ENCODE measurements at places on chromosomes 3 and 15.

DNA sequence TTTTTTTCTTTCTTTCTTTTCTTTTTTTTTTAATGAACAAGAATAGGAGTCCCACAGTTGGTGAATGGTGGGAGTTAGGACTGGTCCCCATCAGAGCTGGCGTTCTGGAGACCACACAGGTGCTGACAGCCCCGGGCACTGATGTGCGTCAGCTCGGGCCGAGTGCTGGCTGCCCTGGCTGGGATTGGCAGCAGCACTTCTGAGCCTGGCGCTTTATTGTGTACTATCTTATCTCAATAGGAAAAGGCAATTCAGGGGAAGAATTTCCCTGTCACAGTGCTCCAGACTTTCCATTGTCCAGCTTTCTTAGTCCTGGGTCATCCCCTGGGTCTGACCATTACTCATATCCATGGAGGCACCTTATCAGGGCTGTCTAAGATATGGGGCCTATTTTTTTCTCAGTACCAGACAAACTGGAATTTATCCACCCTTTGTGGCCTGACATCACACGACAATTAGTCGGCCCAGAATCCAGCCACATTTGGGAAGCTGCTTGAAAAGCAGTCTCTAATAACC is 54.1 kb downstream of the TMEM44 start:
- DNase-seq, result no peak

GRCh38 chr3:105355408-105356061 is 11.2 kb upstream of the ALCAM start:
- DNase-seq, result no peak

DNA sequence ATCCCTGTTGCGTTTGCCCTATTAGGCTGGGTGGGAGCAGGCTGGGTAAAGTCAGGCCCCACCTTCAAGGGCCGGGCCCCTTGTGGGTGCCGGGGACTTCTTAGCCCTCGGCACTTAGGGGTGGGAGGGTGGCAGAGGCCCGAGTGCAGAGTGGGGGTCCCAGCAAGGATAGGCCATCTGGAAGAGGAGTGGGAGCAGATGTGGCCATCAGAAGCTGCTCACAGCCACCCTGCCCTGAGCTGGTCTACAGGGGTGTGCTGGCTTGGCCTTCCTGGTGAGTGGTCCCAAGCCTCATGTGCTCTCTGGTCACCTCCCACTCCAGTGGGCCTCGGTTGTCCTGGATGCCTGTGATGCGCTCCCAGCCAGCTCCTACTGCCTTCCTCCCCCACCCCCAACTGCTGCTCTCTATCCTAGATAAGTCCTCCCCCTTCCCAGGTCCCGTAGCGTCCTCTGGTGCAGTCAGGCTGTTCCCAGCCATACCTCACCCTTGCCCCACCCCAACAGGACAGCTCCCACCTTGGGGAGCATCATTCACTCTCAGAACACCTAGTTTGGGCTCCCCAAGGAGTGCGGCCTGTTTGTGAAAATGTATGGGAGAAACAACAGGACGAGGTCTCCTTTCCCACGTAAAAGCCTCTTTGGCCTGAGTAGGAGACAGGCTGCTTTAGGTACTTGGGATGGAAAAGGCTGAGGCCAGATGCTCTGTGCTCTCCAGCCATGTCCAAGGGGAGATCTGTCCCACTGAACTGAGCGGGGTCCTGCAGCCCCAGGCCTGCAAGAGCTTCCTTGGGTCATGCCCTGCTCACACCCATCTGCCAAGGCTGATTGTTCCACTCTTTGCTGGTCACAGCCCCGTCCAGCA is 24.9 kb upstream of the PLXNA1 start:
- no peak for DNase-seq

DNA sequence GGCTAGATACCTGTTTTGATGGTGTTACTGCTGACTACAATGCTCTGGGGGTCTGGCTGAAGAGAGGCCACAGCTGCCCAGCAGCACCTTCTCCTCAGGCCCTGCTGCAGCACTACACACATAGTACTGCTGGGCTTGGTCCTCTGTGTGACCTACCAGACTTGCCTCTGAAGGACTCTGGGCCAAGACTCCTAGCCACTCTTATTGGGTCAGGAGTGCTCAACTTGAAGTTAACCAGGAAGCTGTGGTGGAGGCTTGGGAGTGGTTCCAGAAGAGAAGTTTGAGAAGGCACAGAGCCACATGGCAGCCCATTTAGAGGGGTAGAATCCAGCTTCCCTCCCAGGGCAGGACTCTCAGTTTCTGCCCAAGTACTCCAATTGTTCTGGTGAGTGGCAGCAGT is 16.6 kb downstream of the ELP6 start:
- DNase-seq, result no peak

DNA sequence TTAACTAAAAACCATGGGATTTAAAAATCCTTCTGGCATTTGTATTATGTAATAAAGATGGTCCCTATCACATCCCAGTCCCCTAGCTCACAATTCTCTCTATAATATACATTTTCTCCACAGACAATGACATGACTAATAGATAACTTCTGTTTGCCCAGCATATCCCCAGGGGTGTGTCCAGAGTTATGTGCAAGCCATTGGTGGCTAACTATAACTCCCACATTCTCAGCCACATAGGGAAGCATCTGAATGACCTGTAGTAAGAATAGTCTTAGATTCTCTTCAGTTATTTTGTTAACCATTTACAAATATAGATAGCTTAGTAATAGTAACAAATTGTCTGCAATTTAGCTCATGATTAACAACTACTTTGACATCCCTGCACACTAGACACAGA is 52.2 kb upstream of the RBSN start:
- DNase-seq, result no peak

DNA sequence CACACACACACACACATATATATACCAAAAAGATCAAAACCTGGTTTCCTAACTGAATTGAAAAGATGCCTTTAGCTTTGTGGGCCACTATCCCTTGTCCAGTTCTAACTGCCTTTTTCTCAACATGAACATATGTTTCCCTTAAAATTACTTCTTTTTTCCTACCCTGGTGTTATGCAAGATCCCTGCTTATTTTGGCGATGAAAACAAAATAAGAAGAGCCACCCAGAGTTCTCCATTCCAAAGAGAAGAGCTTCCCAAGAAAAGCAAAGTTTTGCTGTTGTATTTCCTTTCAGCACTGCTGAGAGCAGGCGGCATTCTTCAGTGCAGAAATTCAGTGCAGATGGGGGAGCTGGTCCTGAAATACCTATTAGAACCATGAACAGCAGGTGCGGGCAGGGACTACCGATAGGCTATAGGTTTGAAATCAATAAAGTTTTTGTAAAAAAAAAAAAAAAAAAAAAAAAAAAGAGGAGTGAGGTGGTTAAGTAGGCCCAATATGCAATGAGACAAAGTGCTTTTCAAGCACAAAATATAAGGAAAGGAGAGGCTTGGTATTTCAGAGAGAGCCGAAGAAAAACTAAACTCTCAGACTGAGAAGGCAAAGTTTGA is 238.0 kb downstream of the FOXP1 start:
- no peak for DNase-seq

DNA sequence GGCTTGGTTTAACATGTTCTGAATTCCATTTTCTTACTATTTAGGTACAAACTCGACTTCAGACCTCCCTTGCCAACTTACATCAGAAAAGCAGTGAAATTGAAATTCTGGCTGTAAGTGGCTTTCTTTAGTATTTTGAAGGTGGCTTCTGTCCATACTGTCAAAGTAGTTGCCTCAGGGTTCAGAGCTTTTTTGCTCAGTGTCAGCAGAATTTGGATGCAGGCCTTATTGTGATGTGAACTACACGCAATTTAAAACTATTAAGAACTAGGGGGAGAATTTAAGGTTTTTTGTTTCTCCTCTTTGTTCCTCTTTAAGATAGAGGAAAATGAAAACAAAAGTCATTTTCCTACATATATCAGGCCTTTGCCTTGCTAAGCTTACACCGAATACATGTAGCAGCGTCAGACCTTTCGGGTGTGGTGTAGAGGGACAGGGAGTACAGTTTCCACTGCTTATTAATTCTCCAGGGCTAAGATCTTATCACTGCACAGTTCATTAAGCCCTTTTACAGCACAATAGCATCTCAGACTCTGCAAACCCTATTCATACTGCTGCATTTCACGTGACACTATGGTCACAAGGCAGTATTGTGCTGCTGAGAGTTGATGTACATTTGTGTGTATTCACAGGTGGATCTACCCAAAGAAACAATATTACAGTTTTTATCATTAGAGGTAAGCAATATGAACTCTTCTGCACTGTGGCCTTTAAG is 6.7 kb downstream of the SRP14 start:
- no peak for DNase-seq

DNA sequence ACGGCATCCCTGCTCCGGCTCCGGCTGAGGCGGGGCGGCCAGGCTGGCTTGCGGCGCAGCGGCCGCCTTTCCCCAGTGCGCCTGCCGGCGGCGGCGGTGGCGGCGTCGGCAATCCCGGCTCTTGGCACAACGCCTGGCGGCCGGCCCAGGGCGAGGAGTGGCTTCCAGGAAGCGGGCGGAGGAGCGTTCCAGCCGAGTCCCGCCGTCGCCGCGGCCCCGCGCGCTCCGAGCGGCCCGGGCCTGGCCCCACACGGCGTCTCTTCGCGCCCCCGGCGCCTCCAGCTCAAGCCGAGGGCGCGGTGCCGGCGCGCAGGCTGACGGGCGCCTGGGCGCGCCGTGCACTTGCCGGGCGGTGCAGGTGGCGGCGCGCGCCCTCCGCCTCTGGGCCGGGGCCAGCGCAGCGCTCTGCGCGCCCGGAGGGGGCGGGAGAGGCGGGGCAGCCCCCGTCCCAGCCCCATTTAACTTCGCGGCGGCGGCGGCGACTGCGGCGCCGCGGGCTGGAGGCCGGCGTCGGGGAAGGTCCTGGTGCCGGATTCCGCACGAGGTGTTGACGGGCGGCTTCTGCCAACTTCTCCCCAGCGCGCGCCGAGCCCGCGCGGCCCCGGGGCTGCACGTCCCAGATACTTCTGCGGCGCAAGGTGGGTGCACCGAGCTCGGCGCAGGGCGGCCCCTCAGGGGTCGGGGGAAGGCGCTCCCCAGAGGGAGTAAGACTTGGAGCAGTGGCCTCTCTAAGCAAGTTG is at the start of gene ADAMTSL3:
Gene ADAMTSL3, plus strand, starts transcription at position 485 of the 740 bp plus-strand sequence. CDS start 1,639 bp downstream, outside the sequence.
- DNase-seq, result peak; percentile 84

- DNase-seq, result no peak
Observed at GRCh38 chr15:34986326-34986725, 1.8 kb downstream of the ZNF770 start.

DNA sequence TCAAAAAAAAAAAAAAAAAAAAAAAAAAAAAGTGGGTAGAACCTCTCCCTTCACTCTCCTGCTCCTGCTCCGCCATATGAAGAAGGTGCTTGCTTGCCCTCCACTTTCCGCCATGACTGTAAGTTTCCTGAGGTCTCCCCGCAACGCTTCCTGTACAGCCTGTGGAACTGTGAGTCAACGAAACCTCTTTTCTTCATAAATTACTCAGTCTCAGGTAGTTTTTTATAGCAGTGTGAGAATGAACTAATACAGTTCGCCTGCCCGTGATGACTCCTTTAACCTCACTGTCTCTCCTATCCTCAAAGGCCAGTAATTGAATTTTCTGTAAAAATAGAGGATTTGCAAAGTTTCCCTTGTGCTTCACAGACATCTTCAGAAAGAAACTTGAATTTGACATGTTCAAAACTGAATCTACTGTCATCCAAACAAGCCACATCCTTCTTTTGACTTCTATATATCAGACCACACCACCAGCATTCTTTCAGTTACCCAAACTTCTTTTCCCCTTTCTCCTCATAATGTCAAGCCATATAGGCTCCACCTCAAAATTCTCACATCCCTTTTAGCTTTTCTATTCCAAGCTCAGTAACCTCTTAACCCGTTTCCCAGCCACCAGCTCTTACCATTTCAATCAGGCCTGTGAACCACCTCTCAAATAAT is 44.3 kb downstream of the P2RY1 start:
- no peak for DNase-seq

GRCh38 chr3:195180490-195181112 is 90.4 kb downstream of the XXYLT1 start:
- no peak for DNase-seq

DNA sequence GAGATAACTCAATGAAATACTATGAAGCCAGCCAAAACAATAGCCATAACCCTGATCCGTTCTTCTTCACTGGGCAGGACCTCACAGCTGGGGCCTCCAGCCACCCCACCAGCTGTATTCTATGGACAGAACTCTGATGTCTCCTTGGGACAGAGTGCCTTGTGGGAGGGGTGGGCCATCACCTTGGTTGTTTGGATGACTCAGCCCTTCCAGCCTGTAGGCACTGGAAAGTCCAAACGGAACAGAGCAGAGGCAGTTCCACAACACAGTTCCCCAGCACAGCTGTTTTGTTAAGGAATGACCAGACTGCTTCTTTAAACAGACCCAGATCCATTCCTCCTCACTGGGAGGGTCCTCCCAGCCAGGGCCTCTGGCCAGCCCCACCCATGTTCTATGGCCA is 31.9 kb upstream of the ZBED2 start:
- DNase-seq, result no peak

GRCh38 chr3:24341668-24342067 is 153.0 kb downstream of the THRB start:
- DNase-seq, result no peak

- no peak for DNase-seq
Observed at GRCh38 chr3:152203652-152204051, 65.1 kb upstream of the MBNL1 start.

- DNase-seq, result no peak
Observed at GRCh38 chr3:64559588-64559987, 128.2 kb downstream of the ADAMTS9 start.

- DNase-seq, result peak; percentile 21
Observed at GRCh38 chr3:7305561-7305960, 444.6 kb downstream of the GRM7 start.

DNA sequence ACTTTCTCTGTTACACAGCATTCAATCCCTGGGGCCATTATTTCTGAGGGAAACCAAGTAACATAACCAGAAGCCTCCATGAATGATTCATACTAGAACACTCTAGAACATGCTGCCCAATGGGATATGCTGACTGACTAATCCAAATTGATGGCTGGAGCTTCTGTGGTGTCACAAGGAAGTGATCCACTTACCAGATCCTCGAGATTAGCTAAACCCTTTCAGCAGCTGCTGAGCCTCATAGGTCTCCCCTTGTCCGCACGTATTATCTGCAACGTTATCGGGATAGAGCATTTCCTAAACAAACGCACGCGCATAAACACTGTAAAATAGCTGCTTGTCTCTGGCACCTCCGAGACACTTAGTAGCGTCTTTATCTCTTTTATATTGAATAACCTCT is 61.2 kb upstream of the PROK2 start:
- DNase-seq, result peak; percentile 50

DNA sequence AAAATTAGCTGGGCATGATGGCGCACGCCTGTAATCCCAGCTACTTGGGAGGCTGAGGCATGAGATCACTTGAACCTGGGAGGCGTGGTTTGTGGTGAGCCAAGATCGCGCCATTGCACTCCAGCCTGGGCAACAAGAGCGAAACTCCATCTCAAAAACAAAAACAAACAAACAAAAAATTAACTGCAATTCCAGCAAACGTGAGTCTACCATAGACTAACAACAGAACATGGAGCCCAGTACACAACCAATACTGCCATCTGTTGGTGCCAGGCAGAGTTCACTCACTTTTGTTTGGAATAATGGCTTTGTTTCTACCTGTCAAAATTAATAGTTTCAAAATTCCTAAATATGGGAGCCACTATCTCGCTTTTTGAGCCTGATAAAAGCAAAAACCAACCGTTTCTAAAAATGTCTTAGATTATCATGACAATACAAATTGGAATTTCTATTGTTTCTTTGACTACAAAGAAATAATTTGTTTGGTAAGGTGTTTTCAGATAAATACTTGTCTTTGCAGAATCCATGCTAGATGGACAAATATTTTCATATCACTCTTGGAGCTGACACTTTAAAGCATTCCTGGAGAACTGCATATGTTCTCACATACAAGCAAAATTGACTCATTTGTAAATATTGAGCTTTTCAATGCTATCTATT is 45.0 kb downstream of the GPR176 start:
- DNase-seq, result peak; percentile 40
